Immature natural killer cell (primary cell): ENCODE measurements at places on chromosomes 6 and 20. TPM values are rescaled to one million over a fixed set of nuclear protein-coding genes. Genes with fewer than 3 reads are reported as not detected.

The SEL1L2 gene
- polyA plus RNA-seq = not detected

The HLA-G gene
- polyA plus RNA-seq = not detected

The RSPH4A gene
- 0.11 TPM for polyA plus RNA-seq

- no peak for DNase-seq
Measured at GRCh38 chr6:139109558-139109957, 25.3 kb upstream of the HECA start.

The CFB gene
- 0.27 TPM for polyA plus RNA-seq

DNA sequence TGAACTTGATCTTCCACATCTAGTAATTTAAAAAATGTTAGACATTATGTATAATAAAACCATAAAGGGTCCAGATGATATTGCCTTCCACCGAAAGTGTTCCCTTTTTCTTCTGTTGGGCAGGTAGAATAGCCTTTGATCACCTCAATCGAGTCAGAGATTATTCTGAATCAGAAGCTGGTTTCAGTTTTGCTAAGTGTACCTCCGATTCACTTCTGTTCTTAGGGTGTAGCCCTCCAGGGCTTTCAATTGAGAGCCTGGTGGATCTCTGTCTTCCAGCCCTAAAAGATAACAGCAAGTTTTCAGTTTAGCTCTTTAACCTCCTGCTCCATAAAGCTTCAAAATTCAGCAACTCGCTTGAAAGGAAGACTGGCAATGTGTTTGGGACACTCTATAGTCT, 21.1 kb upstream of the AIG1 start:
- DNase-seq = no peak

The BPIFA1 gene
- polyA plus RNA-seq = not detected

GRCh38 chr6:20463396-20463795, 61.7 kb downstream of the E2F3 start:
- DNase-seq = no peak

DNA sequence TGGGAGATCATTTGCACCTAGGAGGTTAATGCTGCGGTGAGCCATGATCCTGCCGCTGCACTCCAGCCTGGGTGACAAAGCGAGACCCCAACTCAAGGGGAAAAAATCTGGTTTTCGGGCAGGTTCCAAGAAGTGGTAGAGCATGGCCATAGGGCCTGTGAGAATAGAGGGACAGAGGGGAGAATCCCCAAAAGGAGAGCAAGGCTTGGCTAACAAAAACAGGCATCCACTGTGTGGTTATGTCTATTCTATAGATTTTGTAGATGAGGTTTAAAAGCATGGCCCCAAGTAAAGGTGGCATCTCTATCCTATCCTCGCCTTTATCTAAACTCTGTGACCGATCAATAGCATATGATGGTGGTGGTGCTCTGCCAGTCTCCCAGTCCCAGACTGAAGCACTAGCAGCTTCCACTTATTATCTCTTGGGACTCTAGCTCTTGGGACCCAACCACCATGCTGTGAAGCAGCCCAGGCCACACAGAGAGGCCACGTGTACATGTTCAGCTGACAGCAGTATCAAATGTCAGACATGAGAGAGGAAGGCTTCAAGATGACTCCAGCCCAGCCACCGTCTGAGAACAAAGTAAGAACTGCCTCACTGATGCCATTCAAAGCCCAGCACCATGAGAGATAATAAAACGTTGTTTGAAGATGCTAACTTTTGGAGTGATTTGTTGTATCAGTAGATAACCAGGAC, 27.7 kb downstream of the EIF2S2 start:
- no peak for DNase-seq

The CLVS2 gene
- not detected for polyA plus RNA-seq

DNA sequence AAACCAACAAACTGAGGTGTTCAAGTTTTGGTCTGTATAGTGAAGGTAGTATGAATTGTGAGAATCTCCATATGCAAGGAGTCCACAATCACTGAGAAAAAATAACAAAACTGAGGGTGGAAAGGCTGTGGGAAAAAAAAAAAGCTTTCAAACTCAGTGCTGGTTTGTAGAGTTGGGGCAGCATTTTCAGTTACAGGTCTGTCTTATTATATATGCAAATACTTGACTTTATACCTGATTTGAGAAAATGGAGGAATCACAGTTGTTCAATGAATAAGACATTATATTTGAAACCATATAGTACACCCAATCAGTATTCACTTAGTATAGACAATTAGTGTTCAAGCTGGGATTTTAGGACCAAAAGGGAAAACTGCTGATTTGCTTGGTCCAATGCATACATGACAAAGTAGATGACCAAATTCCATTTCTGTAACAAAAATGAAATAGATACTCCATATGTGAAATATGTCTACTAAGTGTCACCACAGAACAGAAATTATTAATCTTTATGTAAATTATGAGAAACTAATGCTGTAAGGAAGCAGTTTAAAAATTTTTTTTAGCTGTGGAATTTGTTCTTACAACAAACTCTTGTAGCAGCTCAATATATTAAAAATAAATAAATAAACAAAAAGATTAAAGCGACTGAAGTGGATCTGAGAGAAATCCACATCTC, 187.7 kb downstream of the ASCC3 start:
- DNase-seq = no peak

GRCh38 chr6:87945966-87946365, 101.7 kb upstream of the SPACA1 start:
- DNase-seq = no peak

- DNase-seq = no peak
Measured at GRCh38 chr6:126477678-126478077, 137.8 kb downstream of the CENPW start.

DNA sequence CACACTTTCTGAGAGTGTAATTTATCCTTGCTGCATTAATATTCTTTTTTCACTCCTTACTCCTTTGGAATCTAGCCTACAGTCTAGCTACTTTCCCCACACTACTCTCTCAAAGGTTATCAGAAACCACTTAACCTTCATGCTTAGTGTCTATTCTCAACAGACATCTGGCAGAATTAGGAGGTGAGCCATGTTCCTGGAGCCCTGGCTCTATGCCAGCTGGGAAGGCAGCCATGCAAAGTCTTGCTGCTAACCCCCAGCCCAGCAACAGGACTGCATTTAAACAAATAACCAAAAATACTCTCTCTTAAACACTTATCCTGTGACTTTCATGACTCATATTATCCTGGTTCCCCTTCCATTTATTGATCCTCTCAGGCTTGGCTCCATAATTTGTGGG, 260.2 kb downstream of the BCKDHB start:
- DNase-seq = no peak

- DNase-seq = no peak
Measured at GRCh38 chr6:166262743-166263515, 45.3 kb downstream of the PRR18 start.

The PSMB9 gene
- 694 TPM for polyA plus RNA-seq

- DNase-seq = no peak
Measured at GRCh38 chr6:7228662-7229375, 84.2 kb downstream of the SSR1 start.

The C6orf120 gene
- 4.9 TPM for polyA plus RNA-seq

DNA sequence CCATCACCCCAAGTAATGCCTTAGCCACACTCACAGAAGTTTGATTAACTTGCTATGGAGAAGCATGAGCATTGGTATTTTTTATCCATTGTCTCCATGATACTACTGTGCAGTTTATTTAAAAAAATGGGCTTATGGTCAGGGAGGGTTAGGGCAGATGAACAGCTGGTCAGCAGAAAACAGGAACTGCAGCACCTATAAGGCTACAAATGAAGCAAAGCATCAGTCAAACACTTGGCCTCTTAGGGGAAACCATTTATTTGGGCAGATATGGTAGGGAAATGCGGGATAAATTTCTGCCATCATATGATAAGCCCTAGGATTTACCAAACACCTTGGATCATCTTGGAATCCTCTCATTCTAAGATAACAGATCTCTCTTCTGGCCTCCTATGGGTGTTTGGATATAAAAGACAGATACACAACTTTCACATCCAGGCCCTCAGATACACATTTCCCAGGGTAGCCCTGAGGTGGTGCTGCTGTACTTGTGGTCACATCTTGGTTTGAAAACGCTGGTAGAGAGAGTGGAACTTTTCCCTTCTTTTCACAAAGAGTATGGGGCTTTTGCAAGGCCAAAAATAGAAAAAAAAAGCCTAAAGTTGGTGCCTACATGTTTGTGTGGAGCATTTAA, 42.8 kb upstream of the AHI1 start:
- DNase-seq = no peak

The FOXQ1 gene
- polyA plus RNA-seq = not detected

The TNF gene
- polyA plus RNA-seq = 5.9 TPM

The SLPI gene
- polyA plus RNA-seq = not detected

DNA sequence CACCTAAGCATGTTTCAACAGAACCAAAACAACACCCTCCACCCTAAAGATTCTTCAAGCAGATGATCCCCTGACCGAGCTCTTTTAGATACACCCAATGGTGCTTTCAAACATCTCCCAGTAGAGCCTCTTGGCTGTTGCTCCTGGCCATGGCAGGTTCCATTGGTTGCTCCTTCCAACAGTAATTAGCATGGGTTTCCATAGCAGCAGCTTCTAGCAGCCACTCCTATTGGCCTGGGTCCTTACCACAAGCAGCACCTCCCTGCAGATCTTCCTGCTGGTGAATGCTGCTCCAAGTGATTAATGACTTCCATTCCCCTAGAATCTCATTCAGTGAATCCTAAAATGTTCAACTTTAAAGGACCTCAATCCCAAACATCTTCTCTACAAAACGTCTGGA, 13.9 kb downstream of the CCN2 start:
- DNase-seq = no peak

The MANEA gene
- polyA plus RNA-seq = 2.2 TPM

The NKAIN4 gene
- not detected for polyA plus RNA-seq

The STMND1 gene
- polyA plus RNA-seq = not detected

GRCh38 chr6:139126255-139126654, 8.6 kb upstream of the HECA start:
- DNase-seq = no peak

The PRRT1 gene
- polyA plus RNA-seq = not detected

DNA sequence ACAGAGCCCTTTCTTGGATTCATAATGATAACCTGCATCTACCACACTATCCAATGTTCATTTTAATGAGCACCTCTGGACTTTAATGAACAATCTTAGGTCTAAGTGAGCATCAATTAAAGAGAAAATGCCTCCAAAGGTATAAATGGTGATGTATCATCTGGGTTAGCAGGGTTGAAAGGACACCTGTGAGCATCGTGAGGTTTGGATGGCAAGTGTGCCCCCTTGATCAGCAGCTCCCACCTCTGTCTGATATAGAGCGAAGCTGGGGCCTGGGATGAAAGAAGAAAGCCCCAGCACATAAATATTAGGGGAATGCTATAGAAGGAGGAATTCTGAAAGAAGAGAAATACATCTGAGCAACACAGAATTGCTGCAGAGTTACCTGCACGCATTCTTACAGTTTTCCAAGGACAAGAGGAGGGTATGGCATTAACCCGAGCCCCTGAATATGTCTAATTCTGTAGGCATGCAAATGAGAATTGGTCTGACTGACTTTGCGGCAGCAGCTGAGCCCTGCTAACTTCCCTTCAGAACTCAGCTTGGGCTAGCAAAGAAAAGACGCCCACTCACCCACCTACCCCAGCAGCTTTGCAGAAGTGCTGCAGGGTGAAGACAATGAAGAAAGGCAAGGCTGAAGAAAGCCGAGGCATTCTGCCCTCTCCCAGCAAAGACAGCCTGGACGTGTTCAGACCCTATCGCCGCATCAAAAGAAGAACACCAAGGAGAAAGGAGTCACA, 136.2 kb downstream of the GMPR start:
- DNase-seq = no peak

The MAPK13 gene
- 52.1 TPM for polyA plus RNA-seq

- no peak for DNase-seq
Measured at GRCh38 chr6:160239929-160240690, 18.5 kb downstream of the SLC22A2 start.

The IRAK1BP1 gene
- 0.77 TPM for polyA plus RNA-seq

The PGC gene
- not detected for polyA plus RNA-seq

- DNase-seq = no peak
Measured at GRCh38 chr6:22880686-22881433, 311.5 kb downstream of the HDGFL1 start.

DNA sequence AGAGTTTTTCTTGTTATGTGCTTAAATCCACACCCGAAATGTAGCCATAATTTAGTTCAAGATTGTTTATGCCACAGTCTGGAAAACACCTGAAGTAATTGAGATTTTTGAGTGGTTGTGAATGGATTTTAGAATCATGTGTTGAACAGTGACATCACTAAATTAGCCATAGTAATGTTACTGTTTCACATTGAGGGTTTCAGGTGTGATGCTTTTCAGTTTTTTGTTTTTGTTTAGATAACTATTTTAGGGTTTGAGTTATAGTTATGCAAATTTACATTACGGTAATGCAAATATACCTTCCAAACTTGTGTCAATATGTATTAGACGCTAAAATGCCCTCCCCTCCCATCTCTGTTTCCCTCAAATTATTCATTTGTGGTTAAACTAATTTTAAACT, 22.9 kb downstream of the QKI start:
- DNase-seq = no peak

The FRS3 gene
- polyA plus RNA-seq = 0.80 TPM

- DNase-seq = no peak
Measured at GRCh38 chr6:36805917-36806316, 33.3 kb downstream of the CPNE5 start.

GRCh38 chr20:17650301-17651128, 31.5 kb downstream of the RRBP1 start:
- no peak for DNase-seq

The GINS1 gene
- polyA plus RNA-seq = 2.2 TPM

DNA sequence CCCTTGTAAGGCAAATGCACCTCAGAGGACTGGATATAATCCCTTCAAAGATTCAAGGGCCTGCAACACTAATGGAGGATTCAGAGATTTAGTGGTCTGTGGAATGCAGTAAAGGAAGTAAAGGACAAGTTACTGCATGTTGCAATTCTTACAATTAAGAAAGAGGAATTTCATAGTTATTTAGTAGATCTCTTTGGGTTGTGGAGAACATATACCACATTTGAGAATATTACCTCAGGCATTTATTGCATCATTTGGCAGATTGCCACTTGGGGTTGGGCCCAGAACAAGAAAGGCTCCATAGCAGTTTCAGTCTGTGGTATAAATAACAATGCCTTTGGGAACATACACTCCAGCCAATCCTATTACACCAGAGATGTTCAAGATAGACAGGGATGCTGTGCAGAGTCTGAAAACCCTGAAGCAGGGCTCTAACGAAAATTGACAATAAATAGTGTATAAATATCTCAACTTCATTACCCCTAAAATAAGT, 20.9 kb upstream of the EPM2A start:
- no peak for DNase-seq
